T-helper 17 cell (primary cell): ENCODE measurements at places on chromosomes 1 and 21.

- no peak for DNase-seq
Measured at GRCh38 chr1:52558941-52559340, 6.0 kb upstream of the TUT4 start.

DNA sequence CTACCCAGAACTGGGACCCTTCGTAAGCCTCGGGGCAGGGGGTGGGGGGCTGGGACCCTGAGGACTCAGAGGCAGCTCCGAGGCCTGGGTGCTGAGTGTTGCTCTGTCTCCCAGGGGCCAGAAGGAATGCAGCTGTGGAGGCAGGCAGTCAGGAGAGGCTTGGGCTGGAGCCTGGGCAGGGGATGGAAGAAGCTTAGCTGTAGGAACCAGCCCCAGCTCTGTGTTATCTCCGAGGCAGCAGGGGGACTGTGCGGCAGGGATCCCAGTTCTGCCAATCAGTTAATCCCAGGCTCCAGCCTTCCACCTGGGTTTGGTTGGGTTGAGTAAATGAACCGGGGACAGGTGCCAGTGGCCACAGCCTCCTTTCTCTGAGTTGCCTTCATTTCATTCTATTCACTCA is 8.2 kb upstream of the GRIK3 start:
- DNase-seq = no peak

GRCh38 chr1:39890273-39890672 is 7.0 kb upstream of the TRIT1 start:
- DNase-seq = no peak

- DNase-seq = no peak
Measured at GRCh38 chr1:208540724-208541123, 296.5 kb upstream of the PLXNA2 start.

DNA sequence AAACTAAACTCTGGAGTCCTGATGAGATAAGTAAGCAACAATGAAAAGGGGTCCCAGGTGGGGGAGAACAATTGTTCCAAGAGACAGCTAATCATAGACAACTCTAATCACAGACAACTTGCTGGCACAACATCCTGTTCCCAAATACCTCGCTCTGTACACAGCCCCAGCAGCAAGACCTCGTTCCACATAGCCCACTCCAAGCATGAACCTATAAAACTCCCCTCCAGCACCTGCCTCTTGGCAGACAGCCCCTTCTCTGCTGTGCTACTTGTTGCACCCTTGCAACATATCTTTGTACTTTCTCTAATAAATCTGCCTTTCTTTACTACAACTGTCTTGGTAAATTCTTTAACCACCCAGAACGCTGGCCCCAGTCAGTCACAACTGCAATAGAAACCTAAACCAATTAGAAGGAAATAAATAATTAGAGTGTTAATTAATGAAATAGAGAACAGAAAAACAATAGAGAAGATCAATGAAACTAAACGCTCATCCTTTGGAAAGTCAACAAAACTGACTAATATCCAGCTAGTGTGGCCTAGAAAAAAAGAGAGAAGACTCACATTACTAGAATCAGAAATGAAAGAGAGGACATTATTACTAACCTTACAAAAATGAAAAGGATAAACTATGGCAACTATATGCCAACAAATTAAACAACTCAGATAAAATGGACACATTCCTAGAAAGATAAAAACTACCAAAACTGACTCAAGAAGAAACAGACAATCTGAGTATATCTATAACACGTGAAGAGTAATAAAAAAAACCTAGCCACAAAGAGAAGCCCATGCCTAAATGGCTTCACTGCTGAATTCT is 36.1 kb downstream of the LRRC40 start:
- DNase-seq = no peak

DNA sequence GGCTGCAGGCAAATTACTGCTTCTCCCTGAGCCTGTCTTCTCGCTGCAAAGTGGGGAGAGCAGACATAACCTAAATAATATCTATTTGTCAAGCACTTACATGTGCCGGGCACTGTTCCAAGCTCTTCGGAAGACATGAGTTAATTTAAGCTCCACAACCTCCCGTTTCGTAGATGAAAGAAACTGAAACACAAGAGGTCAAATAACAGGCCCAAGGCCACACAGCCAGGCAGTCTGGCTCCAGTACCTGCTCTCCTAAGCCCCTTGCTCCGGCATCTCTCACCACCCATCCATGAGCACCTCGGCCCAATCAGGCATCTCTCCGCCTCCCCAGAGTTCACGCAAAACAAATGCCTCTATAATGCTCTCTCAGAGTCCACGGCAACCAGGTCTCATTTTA is 65.4 kb downstream of the TAS1R2 start:
- no peak for DNase-seq

DNA sequence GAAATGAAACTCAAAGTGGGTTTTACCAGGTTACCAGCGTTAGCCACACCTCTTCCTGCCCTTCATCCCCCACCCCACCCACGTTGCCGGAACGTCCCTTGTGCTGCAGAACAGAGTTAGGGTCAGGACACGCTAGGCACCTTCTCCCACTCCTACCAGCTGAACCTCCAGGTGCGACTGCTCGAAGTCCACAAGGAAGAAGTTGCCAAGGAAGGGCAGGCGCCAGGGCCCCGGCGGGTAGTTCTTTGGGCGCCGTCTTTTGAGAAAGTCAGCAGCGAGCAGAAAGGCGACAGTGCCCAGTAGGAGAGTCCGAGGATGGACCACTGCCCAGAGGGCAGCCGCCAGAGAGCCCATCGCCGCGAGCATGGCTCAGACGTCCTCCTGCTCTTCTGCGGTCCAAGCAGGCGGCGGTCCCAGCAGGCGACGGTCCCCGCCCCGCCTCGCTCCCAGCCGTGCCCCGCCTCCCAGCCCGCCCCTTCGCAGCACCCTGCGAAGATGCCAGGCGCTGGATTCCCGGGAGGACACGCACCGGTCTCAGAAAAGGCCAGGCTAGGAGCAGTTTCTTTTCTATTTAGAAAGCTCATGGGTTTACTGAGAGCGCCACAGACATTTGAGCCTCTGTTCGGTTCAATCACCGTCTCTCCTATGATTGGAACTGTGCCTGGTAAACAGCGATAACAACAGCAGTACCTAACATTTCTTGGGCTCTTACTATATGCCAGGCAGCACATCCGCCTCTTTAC is at the start of gene CYP2J2:
Gene CYP2J2 (minus strand): TSS at position 393 of the 743 bp plus-strand sequence. CDS start 27 bp downstream, at position 366.
- peak; percentile 14 for DNase-seq

DNA sequence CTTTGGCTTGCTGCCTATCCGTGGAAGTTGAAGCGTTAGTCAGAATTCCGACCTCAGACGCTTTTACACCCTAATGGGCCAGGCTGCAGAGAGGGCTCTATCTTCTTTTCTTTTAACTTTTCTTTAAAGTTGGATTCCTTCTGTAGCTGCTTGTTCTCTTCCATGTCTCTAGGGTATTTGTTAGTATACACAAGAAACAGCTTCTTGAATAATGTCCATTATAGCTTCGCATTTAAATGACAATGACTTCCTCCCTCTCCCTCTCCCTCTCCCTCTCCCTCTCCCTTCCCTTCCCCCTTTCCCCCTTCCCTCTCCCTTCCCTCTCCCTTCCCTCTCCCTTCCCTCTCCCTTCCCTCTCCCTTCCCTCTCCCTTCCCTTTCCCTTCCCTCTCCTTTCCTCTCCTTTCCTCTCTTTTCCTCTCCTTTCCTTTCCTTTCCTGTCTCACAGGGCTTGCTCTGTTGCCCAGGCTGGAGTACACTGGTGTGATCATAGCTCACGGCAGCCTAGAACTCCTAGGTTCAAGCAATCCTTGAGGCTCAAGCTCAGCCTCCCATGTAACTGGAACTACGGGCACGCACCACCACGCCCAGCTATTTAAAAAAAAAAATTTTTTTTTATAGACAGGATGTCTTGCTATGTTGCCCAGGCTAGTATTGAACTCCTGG is 33.0 kb downstream of the RIPPLY3 start:
- no peak for DNase-seq
